Daoy (cell line): ENCODE measurements at places on chromosomes 13 and 19. TPM values are rescaled to one million over a fixed set of nuclear protein-coding genes. Genes with fewer than 3 reads are reported as not detected.
A peak's percentile ranks its signal among the peaks of the same experiment; 100 is the strongest.

Gene FFAR2
- total RNA-seq, result not detected in 2 replicates

Gene NKG7
- total RNA-seq, result not detected in 2 replicates

Gene FAM124A
- total RNA-seq, result 0.46 and 1.0 TPM in 2 replicates

Gene ZNF729
- total RNA-seq, result not detected in 2 replicates

GRCh38 chr19:47765523-47766358, 12.8 kb upstream of the SELENOW start:
- peak; percentile 71 for DNase-seq

DNA sequence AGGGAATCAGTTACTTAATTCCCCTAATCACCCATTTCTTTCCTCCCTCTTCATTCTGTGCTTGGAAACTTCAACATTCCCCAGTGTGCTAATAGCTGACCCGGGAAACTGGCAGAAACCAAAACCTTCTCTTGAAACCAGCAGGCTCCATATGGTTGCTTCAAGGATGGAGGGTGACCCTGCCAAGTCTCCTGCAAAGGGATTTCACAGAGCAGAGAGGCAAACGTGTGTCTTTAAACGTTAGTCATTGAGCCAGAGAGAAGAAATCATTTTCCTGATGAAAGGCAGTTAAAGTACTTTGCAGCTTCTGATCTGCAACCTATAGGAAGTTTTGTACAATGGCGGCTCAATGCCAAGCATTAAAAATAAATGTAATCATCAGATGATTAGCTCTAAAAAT, 220.9 kb downstream of the POU4F1 start:
- no peak for DNase-seq

GRCh38 chr13:77565635-77566034, 30.1 kb downstream of the SCEL start:
- DNase-seq, result peak; percentile 13

GRCh38 chr19:46426506-46427162, 2.1 kb downstream of the PNMA8C start:
- peak; percentile 77 for DNase-seq
